Endodermal cell (in vitro differentiated cells): ENCODE measurements at places on chromosomes 4 and X. TPM values are rescaled to one million over a fixed set of nuclear protein-coding genes. Genes with fewer than 3 reads are reported as not detected.

DNA sequence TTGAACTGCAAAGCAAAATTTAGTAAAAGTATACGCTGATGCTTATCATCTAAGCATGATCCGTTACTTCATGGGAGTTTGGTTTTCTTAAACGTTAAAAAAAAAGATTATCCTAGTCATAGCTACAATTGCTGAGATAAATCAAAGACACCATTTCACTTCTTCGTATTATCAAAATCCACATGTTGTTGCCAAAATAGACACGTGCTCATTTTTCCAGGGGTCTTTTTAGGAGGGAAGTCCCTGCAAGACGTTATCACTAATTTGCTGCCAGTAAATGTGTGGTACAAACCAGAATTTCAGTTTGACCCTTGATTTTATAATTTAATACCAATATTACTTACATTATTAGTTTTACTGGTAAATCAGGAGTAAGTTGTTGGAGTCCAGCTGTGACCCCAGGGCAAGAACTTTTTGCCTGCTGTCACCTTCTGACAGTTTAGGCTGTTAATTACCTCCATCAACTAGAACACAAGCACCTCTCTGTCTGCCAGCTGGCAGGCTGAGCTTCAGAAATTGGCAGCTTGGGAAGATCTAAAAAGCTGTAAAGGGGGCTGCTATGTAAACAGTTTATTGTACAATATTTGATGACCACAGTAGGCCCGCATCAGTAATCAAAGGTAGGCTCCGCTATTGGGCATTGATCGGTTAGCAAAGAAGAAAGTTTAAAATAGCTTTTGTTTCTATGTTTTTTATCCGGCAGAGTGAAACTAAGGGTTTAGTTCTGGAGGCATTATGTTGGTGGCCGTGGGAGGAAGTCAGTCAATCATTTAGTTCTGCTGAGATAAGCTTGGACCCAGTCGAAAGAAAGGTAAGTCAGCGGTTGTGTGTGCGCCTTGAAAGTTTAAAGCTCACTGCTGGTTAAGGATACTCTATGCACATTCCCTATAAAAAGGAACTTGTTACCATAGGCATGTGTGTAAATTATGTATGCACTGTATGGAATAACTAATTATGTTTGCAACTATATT, 196.4 kb downstream of the FBXO8 start:
- no peak overlapping the region for H3K4me3 ChIP-seq
- H3K36me3 ChIP-seq: no peaks in the 10 kb centered on the region
- H3K27me3 ChIP-seq: no peaks in the 10 kb centered on the region
- H3K27ac ChIP-seq: no peak overlapping the region
- DNase-seq: no peak

DNA sequence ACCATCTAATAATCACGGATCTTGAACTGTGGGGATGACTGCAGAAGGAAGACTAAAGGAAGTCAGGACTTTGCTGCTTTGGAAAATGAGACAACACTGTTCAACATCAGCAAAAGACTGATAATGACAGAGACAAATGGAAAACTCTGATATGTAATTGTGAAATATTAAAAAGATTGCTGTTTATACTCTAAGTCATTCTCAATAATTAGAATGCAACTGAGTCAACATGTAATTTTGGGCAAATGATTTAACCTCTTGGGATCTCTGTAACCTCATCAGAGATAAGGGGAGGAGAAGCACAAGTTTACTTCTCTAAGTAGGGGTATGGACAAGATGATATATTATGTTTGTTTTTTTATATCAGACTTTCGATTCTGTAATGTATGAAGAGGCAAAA, 121.9 kb downstream of the GASK1B start:
- H3K4me1 ChIP-seq: peaks cover 3% of the 10 kb centered on the region
- H3K4me3 ChIP-seq: no peak overlapping the region

Gene PNMA5
- 0.09 and 0.15 TPM in 2 replicates for total RNA-seq

- H3K4me3 ChIP-seq: no peak overlapping the region
- no peaks in the 10 kb centered on the region for H3K4me1 ChIP-seq
- no peak overlapping the region for H3K27ac ChIP-seq
- peaks cover 74% of the 10 kb centered on the region for H3K36me3 ChIP-seq
Observed at GRCh38 chr4:75527482-75527881, 13.2 kb downstream of the THAP6 start.

Gene AMBN
- total RNA-seq: not detected in 3 replicates

Gene FAM241A
- 0.18 and 0.23 TPM in 2 replicates for total RNA-seq
